Endothelial cell of umbilical vein (primary cell): ENCODE measurements at places on chromosomes 2 and 18. TPM values are rescaled to one million over a fixed set of nuclear protein-coding genes. Genes with fewer than 3 reads are reported as not detected.

Gene SULT1C4
- total RNA-seq = 28.2 and 29.3 TPM in 2 replicates

Gene KIF5C
- total RNA-seq = 0.21 and 0.55 TPM in 2 replicates

Gene SCG2
- total RNA-seq = not detected in 2 replicates

Gene CHRND
- total RNA-seq = not detected in 2 replicates

Gene STPG4
- total RNA-seq = 0.21 and 0.53 TPM in 2 replicates

Gene IL36G
- not detected in 2 replicates for total RNA-seq

Gene IL36B
- not detected in 2 replicates for total RNA-seq

Gene SFT2D3
- 4.4 and 4.7 TPM in 2 replicates for total RNA-seq

Gene SAG
- total RNA-seq = not detected in 2 replicates

Gene SERPINE2
- total RNA-seq = 8.8 and 15.5 TPM in 2 replicates

Gene GALR1
- total RNA-seq = not detected in 2 replicates

- H3K4me1 ChIP-seq = peaks cover 3% of the 10 kb centered on the region
- H3K27me3 ChIP-seq = no peaks in the 10 kb centered on the region
- no peaks in the 10 kb centered on the region for H3K36me3 ChIP-seq
- no peak overlapping the region for H3K27ac ChIP-seq
Measured at GRCh38 chr2:42897358-42897757, 105.0 kb upstream of the HAAO start.

DNA sequence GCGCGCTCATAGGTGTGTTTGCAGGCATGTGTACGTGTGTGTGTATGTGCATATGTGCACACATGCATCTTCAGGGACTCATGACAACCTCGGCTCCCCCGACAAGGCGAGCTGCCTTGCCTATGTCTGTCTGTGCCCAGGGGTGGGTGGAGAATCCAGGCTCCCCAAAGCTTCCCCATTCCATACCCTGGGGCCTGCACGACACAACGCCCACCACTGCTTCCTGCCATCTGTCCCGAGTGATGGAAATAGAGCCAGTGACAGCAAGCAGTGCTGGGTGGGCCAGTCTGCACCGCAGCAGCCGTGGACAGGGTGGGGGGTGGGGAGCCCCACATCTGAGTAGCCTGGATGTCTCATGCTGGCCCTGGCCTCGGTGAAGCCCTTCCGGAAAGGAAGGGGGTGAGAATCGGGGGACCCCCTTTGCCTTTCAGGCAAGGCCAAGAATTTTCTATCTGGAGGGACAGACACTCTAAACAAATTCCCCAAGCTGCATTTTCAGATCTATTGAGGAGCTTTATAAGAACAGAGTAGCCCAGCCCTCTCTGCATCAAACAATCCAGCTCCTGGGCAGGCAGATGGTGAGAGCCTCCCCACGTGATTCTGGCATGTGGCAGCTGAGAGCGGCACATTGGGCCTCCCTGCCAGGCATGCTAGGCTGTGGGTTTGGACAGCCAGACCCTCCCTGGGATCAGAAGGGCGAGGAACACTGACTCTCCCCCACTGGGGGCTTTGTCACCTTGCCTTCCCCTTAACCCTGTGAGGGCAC is 4.9 kb downstream of the KCNIP3 start:
- H3K27me3 ChIP-seq = no peaks in the 10 kb centered on the region
- no peak for DNase-seq
- no peak overlapping the region for H3K4me3 ChIP-seq
- no peak overlapping the region for H3K27ac ChIP-seq
- H3K4me1 ChIP-seq = no peaks in the 10 kb centered on the region
- H3K36me3 ChIP-seq = no peaks in the 10 kb centered on the region

- no peak overlapping the region for H3K4me3 ChIP-seq
- peaks cover 2% of the 10 kb centered on the region for H3K27me3 ChIP-seq
- no peak overlapping the region for H3K27ac ChIP-seq
- H3K36me3 ChIP-seq = no peaks in the 10 kb centered on the region
- H3K4me1 ChIP-seq = no peaks in the 10 kb centered on the region
Measured at GRCh38 chr2:237591141-237591881, 777 bp upstream of the RAB17 start.

DNA sequence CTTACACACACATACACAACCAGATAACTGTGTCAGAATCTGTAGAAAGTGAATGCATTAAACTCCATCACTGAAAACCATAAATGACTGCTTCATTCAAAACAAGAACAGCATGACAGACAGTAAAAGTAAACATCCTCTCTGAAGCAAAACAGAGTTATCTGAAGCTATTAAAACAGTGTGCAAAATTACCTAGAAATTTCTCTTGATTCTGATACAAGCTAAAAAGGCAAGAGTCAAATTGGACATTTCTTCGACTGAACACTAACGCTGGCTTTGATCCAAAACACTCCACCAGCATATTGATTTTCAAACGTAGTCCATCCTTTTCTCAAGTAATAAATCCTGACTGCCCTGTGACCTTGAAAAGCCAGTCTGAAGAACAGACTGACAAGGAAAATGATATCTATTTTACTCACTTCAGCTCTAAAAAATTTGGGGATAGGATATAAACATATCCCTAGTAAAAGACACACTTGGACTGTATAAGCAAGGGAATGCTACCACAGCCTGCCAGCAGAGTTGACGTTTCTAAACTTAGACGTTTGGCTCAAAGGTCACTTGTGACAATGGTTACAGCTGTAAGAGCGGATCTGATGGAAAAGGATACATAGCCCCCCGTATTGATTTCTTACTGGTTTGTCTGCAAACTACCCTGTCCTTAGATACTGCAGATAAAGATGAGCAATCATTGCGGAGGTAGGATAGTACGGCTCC is 128.9 kb upstream of the ITGB6 start:
- H3K36me3 ChIP-seq = no peaks in the 10 kb centered on the region
- H3K4me1 ChIP-seq = peaks cover 22% of the 10 kb centered on the region
- no peaks in the 10 kb centered on the region for H3K27me3 ChIP-seq
- no peak overlapping the region for H3K4me3 ChIP-seq
- no peak for DNase-seq

DNA sequence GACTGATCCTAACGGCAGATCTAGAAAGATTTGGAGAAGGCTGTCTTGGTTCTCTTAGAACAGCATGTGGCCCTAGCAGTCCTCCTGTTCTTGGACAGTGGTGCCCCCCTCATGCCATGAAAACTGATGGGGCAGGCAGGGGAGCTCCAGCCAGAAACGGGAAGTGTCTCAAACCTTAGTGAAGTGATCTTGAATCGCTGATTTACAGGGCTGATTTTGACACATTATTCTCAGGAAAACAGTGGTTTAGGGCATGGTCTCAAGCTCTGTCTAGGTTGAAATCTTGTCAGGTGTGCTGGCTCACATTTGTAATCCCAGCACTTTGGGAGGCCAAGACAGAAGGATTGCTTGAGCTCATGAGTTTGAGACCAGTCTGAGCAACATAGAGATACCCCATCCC is 37.8 kb downstream of the SRSF7 start:
- H3K27ac ChIP-seq = no peak overlapping the region
- no peaks in the 10 kb centered on the region for H3K36me3 ChIP-seq
- H3K4me3 ChIP-seq = no peak overlapping the region
- DNase-seq = no peak

DNA sequence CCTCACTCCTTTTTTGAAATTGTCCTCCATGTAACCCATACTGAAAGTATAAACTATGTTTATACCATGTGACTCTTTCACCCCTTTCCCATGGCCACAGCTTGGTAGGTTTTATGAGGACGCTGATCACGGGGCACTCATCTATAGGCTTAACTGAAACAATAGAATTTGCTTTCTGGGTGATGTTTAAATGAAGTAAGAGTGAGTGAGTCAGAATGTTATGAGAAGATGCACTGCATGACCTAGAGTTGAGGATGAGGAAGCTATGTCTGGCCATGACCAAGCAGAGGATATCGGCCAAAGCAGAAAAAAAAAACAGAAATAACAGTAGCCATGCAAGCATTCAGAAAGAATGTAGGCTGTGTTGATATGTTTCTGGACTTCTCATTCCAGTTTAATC is 34.9 kb downstream of the SCN1A start:
- peak overlapping the region; percentile 80 for H3K27ac ChIP-seq
- DNase-seq = peak; percentile 95
- H3K36me3 ChIP-seq = no peaks in the 10 kb centered on the region
- H3K4me3 ChIP-seq = no peak overlapping the region
- peaks cover 15% of the 10 kb centered on the region for H3K4me1 ChIP-seq

GRCh38 chr2:101733257-101733993 is 35.9 kb downstream of the MAP4K4 start:
- H3K4me3 ChIP-seq = no peak overlapping the region
- no peak for DNase-seq
- H3K36me3 ChIP-seq = no peaks in the 10 kb centered on the region
- H3K4me1 ChIP-seq = peaks cover 39% of the 10 kb centered on the region
- no peaks in the 10 kb centered on the region for H3K27me3 ChIP-seq

DNA sequence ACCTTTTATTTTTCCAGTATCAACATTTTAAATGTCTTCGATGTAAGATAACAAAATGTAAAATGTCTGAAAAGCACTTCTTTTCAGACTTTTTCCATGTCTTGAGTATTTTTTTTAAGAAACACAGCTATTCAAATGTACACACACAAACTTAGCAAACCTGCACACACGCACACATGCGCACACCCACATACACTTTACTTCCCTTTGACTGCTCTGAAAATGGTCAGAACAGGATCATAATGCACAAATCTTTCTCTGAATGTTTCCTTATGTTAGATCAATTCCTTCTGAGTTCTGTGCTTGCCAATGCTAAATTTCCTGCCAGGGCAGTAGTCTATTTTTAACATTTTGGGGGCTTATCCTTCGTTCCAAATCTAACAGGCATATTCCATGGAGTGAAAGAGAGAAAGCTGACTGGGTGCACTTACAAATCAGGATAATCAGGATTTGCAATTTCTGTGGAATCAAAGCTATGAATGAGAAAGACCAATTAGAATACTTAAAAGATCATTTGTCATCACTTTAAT is 136.3 kb downstream of the ZEB2 start:
- H3K27ac ChIP-seq = no peak overlapping the region
- no peaks in the 10 kb centered on the region for H3K36me3 ChIP-seq
- H3K27me3 ChIP-seq = no peaks in the 10 kb centered on the region
- H3K4me3 ChIP-seq = no peak overlapping the region
- H3K4me1 ChIP-seq = peaks cover 3% of the 10 kb centered on the region

DNA sequence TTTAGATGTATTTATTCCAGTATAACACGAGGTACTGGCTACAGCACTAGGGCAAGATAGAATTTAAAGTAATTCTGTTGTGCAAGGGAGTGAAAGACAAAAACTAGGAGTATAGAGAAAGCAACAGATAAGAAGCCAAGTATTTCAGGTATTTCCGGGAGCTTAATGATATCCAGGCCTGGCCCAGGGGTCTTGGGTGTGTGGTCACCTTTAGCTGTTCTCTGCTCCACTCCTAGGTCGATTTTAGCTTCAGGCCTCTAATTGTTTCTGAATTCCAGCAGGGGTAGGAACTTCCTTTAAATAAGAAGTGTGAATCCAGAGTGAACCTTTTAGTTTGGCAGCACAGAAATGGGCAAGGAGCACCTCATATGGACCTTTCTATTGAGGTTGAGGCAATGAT is 342.3 kb upstream of the MYT1L start:
- H3K27ac ChIP-seq = no peak overlapping the region
- no peaks in the 10 kb centered on the region for H3K27me3 ChIP-seq
- no peaks in the 10 kb centered on the region for H3K4me1 ChIP-seq
- H3K4me3 ChIP-seq = no peak overlapping the region
- no peak for DNase-seq
- no peaks in the 10 kb centered on the region for H3K36me3 ChIP-seq

- H3K4me1 ChIP-seq = peaks cover 24% of the 10 kb centered on the region
- no peaks in the 10 kb centered on the region for H3K36me3 ChIP-seq
- DNase-seq = no peak
- H3K4me3 ChIP-seq = no peak overlapping the region
Measured at GRCh38 chr2:176175709-176176607, 12.5 kb upstream of the HOXD1 start.

- H3K4me1 ChIP-seq = no peaks in the 10 kb centered on the region
- H3K27ac ChIP-seq = no peak overlapping the region
- no peaks in the 10 kb centered on the region for H3K36me3 ChIP-seq
- no peak overlapping the region for H3K4me3 ChIP-seq
- no peak for DNase-seq
Measured at GRCh38 chr18:43627848-43628530, 350.7 kb upstream of the SYT4 start.

- no peaks in the 10 kb centered on the region for H3K4me1 ChIP-seq
- H3K27ac ChIP-seq = no peak overlapping the region
- H3K4me3 ChIP-seq = no peak overlapping the region
- no peaks in the 10 kb centered on the region for H3K27me3 ChIP-seq
Measured at GRCh38 chr2:97714950-97715652, 1.7 kb downstream of the ZAP70 start.

GRCh38 chr2:69718338-69718965 is 23.5 kb upstream of the ANXA4 start:
- no peaks in the 10 kb centered on the region for H3K27me3 ChIP-seq
- H3K27ac ChIP-seq = no peak overlapping the region
- H3K36me3 ChIP-seq = no peaks in the 10 kb centered on the region
- no peaks in the 10 kb centered on the region for H3K4me1 ChIP-seq

DNA sequence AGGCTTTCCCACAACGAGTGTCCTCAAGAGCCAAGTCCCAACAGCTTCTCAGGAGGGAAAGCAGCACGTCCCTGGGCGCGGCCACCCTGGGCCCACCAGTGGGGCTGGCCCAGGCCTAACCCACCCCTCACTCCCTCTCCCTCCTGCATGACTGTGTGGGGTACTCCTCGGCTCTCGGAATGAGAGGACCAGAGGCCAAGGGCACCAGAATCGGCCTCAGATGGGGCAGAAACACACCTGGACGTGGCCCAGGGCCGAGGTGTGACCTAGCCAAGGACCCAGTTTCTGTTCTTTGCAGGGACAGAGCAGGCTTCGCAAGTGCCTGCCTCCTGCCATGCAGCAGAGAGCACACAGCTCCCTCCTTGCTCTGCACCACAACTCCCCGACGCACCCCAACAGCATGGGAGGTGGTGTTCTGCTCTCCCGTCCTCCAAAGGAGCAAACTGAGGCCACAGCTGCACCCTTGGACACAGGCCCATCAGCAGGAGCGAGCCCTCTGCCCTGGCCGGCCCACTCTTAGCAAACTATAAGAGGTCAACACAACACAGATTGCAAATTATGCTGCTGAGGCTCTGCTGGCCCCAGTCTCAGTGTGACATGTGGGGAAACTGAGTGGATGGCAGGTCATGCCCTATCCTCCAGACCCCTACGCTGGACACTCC is 19.7 kb downstream of the HS6ST1 start:
- no peak for DNase-seq
- no peak overlapping the region for H3K4me3 ChIP-seq
- H3K4me1 ChIP-seq = no peaks in the 10 kb centered on the region
- H3K36me3 ChIP-seq = no peaks in the 10 kb centered on the region

DNA sequence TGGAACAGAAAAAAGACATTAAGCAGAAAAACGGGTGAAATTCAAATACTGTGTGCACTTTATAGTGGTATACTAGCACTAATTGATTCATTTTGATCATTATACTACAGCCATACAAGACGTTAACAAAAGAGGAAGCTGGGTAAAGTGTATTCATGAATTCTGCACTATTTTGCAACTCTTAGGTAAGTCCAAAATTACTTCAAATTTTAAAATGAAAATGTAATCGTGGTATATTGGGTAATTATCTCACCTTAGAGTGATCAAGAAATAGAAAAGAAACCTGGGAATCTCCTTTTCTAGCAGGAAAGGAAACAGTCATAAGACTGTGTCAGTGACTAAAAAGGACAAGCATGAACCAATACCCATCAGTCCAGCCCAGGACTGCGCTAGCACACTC is 5.4 kb downstream of the TGFBRAP1 start:
- no peak for DNase-seq
- H3K27me3 ChIP-seq = no peaks in the 10 kb centered on the region
- H3K4me1 ChIP-seq = peaks cover 49% of the 10 kb centered on the region
- no peaks in the 10 kb centered on the region for H3K36me3 ChIP-seq
